Mesenteric fat pad (tissue), 1 donor: ENCODE measurements at places on chromosomes 7 and 10. TPM values are rescaled to one million over a fixed set of nuclear protein-coding genes. Genes with fewer than 3 reads are reported as not detected.

GRCh38 chr7:19932549-19933249 is 159.3 kb upstream of the TMEM196 start:
- no peak for DNase-seq

LMOD2 gene
- total RNA-seq = not detected

GRCh38 chr10:3765146-3765545 is 19.9 kb downstream of the KLF6 start:
- no peak for DNase-seq

SH2D4B gene
- total RNA-seq = 0.35 TPM

GDF2 gene
- not detected for total RNA-seq

MGMT gene
- total RNA-seq = 15.8 TPM

KAT6B gene
- 28.8 TPM for total RNA-seq

PRF1 gene
- total RNA-seq = 4.0 TPM

GRCh38 chr10:86793696-86794095 is 37.3 kb downstream of the BMPR1A start:
- DNase-seq = no peak

- no peak for DNase-seq
Observed at GRCh38 chr10:78991187-78991586, 77.6 kb upstream of the ZMIZ1 start.
